SK-N-DZ (cell line): ENCODE measurements at places on chromosomes 2 and 18.

DNA sequence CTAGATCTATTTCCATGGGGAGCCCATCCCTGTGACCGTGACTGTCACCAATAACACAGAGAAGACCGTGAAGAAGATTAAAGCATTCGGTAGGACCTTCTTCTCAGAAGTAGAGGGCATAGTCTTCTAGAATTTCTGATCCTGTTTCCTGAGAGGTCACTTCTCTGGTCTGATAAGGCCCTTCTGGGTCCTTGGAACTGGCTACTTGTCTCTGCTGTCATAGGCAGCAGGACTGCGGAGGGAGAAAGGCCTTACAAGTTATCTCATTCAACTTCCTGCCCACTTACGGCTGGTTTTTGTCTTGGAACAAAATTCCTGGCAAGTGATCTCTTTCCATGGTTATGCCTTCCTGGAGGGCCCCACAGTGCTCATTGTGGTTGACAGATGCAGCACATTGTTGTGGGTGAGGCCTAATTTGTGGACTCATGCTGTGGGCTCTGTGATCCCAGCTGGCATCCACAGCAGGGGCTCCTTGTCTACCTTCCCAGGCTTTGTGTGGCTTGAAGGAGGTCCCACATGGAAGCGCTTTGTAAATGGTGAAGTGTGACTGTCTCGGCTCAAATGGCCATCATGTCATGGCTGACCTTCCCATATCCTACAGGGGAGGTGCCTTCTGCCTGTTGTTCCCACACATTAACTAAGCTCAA, 22.0 kb downstream of the SAG start:
- DNase-seq = no peak

GRCh38 chr18:60092073-60092472, 192.3 kb downstream of the PMAIP1 start:
- DNase-seq = no peak

GRCh38 chr2:235194351-235194750, 242.5 kb downstream of the SH3BP4 start:
- no peak for DNase-seq

DNA sequence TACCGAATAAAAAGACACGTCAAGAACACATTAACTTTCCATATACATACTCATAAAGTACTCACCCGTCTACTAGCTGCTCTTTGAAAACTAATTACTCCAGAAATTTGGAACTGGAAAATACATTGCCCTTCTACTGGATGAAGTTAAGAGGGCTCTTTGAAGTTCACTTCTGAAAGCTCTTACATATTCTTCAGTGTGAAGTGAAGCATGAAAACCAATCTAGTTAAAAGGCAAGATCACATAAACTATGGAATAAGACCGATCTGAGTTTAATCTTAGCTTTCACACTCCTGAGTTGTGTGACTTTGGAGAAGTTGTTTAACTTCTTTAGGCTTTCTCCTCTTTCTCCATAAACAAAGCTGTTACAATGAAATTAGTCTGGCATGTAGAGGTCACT, 38.5 kb downstream of the REV1 start:
- no peak for DNase-seq

DNA sequence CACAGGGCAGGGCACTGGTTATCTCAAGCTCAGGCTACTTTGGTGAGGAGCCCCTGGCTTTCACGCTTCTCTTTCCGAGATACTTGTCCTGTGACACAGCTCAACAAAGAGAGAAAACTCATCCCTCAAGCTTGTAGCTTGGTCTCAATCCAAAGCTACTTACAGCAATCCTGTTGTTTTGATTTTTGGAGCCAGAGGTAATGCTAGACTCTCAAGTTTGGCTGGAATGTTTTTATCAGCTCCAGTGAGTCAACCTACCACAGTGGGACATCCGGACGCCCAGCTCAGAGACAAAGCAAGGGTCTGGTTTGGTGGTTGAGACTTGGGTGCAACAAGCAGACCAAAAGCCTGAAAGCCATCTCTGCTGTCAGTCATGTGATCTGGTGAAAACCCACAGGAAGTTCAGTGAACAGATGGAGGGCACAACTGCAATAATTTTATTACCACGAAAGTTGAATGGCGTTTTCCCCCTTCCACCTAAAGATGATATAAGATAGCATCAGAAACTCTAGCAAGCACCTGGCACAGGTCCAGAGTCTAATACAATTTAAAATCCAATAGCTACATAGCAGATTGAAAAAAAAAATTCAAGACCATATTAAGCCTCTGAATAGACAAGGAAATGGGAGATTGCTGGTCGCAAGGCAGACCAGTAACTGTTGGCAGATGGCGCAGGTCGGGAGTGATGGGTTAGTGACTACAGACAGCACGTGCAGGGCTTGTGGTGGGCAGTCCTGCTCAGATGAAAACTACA, 102.3 kb upstream of the SMAD7 start:
- peak; percentile 95 for DNase-seq

- no peak for DNase-seq
Measured at GRCh38 chr2:148218326-148219075, 197.6 kb downstream of the MBD5 start.

DNA sequence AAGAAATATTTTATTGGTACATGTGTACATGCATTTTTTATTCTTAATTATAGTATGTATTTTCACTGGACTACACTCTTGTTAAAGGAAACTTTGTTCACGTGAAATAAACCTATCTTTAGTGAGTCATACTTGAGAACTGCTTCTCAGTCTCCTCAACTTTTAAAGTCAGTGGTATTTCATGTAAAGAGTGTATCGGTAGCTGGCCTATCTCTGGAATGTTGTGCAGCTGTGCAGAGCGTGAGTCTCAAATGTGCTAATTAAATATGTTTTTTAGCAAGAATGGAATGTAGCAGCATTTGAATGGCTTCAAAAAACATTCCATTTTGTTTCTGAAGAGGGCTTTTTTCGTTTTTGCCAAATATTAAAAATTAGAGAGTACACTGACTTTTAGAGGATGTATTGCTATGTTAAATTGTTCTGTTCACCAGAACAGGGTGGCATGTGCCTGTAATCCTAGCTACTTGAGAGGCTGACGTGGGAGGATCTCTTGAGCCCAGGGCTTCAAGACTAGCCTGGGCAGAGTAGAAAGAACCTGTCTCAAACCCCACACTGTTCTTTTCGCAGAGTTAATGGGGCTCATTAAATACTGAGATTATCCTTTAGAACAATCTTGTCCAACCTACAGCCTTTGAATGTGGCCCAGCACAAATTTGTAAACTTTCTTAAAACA, 14.3 kb downstream of the SPTBN1 start:
- no peak for DNase-seq

- no peak for DNase-seq
Measured at GRCh38 chr2:11357428-11357972, 13.1 kb upstream of the ROCK2 start.

GRCh38 chr2:231597014-231597611, 4.4 kb downstream of the TEX44 start:
- DNase-seq = no peak

GRCh38 chr18:44342946-44343345, 337.7 kb upstream of the SETBP1 start:
- no peak for DNase-seq

DNA sequence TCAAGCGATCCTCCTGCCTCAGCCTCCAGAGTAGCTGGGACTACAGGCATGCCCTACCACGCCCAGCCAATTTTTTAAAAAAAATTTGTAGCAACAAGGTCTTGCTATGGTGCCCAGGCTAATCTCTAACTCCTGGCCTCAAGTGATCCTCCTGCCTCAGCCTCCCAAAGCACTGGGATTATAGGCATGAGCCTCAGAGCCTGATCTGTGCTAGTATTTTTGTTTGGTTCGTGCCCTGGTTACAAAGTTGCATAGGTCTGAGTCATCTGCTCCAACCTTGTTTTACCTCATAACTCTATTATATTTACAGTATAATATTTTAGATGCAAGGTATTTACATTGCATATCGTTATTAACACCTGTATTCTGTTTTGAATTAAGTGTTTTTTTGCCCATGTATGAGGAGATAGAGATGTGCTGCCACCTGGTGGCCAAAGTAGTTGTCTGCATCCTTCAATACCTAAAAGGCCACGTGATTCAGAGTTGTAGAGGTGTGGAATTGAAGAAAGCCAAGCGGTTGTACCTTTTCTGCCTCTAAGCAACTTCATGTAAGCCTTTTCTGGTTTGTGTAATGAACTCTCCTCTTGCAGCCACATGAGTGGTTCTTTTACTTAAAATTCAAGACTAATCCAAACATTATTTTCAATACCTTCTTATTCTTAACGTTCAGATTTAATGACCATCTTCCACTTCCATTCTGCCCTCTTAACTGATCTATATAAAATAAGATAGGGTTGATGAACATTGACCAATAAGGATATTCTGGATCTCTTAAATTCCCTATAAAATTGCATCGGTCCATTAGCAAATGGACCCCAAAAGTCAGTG, 19.9 kb upstream of the CABYR start:
- DNase-seq = peak; percentile 77

- DNase-seq = peak; percentile 4
Measured at GRCh38 chr2:100739735-100740432, 80.1 kb upstream of the NPAS2 start.

- peak; percentile 74 for DNase-seq
Measured at GRCh38 chr2:222561817-222562645, 93.9 kb downstream of the FARSB start.

GRCh38 chr2:150873396-150873772, 385.9 kb upstream of the RND3 start:
- peak; percentile 93 for DNase-seq

DNA sequence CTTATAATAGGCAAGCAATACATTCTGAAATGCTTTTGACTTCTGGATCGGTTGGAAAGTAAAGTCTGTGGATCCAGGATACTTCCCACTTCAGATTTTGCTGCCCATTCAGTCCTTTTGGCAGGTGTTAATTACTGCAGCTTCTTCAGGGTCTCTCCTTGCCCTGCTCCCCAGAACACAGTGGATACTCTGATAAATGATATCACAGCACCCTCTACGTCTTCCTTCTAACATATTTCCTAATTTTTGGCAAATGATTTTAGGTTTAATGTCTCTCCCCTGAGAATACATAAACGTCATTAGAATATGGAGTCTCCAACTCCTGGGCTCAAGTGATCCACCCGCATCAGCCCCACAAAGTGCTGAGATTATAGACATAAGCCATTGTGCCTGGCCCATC, 249.8 kb downstream of the NYAP2 start:
- DNase-seq = no peak

GRCh38 chr2:85251070-85251616, 76.6 kb downstream of the TGOLN2 start:
- DNase-seq = no peak

DNA sequence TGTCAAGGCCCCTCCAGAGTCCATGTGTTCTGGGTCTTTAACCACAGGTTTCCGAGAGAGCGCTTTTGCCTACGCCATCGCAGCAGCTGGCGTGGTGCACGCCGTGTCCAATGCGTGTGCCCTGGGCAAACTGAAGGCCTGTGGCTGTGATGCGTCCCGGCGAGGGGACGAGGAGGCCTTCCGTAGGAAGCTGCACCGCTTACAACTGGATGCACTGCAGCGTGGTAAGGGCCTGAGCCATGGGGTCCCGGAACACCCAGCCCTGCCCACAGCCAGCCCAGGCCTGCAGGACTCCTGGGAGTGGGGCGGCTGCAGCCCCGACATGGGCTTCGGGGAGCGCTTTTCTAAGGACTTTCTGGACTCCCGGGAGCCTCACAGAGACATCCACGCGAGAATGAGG, 9.3 kb downstream of the WNT10A start:
- no peak for DNase-seq

- no peak for DNase-seq
Measured at GRCh38 chr2:9666306-9666705, 35.5 kb upstream of the YWHAQ start.

DNA sequence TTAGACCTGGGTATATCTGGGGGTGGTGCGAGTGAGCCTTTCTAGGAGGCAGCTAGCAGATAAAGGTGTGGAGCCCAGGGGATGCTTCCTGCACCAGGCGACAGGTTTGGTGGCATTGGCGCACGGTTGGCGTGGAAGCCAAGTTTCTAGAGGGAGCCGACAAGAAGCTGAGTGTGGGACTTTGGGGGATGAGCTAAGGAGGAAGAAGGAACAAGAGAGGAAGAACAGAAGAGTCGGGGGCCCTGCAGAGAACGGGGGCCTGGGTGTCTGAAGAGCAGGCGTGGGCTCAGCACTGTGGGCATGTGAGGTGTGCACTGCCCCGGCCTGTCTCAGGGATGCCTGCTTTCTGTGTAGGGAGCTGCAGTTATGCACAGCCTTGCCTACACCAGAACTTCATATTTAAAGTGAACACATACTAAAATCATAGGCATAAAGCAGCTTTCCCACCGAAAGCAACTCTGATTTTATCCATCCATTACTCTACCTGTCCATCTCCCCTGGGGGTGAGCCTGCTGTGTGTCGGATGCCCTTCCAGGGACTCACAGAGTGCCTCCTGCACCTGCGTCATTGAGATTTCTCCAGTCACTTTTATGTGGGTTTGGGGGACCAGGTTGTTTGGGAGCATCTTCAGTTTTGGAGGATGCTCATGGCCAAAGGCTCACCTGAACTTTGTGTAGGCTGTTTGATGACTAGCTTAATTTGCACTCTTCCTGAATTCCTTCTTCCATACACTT, 149.7 kb downstream of the LDLRAD4 start:
- no peak for DNase-seq

DNA sequence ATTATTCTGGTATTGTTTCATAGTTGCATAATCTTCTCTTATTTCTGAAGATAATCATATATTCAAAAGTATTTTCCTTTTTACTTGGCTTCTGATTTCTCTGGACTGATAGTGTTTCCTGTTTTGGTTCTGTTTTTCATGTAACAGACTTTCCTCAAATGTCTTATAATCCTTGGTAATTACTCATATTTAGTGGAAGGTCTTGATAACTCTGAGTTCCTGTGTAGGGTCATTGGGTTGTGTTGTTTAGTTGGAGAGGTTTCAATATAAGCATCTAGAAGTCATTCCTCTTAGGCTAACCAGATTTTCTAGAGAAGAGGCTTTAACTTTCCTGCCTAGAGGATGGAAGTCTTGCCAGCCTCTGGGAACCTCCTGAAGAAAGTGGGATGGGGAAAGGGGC, 23.8 kb downstream of the MFSD6 start:
- DNase-seq = no peak

DNA sequence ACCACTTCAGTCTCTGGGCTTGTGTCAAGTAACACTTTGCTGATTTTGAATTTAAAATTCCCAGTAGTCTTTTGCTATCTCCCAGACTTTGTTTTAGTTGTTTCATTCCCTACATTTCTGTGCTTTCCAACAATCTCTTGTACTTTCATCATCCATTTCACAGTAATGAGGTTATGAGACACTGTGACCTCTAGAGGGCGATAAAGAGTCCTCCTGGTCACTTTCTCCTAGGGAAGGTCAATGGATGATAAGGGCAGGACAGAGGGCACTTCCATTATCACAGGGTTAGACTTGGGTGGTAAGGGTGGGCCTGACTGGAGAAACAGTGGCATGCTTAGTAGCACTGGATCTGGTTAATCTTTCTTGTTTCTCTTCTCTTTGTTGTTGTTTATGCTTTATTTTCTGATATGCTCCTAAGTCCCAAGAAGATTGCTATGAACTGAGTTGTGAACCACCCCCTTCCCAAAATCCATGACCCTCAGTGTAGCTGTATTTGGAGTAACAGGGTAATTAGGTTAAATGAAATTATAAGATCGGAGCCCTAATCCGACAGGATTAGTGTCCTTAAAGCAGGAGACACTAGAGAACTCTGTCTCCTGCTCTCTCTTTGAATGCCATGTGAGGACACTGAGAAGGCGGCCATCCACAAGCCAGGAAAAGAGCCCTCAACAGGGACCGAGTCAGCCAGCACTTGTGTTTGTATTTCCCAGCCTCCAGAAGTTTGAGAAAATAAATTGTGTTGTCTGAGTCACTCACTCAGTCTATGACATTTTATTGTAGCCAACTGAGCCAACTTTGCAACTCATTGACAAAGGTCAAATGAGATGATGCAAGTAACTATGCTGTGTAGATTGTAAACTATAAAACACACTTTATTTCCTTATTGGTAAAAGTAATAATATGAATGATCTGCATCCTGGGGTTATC, 779.2 kb downstream of the CNTNAP5 start:
- peak; percentile 47 for DNase-seq

GRCh38 chr18:30254331-30254730, 788.2 kb downstream of the DSC3 start:
- no peak for DNase-seq
